Activated CD4-positive, alpha-beta T cell treated with anti-CD3 and anti-CD28 coated beads, Interleukin-2, amount 50 U/mL, for 48 hours (primary cell): ENCODE measurements at places on chromosomes 16 and 17.

DNA sequence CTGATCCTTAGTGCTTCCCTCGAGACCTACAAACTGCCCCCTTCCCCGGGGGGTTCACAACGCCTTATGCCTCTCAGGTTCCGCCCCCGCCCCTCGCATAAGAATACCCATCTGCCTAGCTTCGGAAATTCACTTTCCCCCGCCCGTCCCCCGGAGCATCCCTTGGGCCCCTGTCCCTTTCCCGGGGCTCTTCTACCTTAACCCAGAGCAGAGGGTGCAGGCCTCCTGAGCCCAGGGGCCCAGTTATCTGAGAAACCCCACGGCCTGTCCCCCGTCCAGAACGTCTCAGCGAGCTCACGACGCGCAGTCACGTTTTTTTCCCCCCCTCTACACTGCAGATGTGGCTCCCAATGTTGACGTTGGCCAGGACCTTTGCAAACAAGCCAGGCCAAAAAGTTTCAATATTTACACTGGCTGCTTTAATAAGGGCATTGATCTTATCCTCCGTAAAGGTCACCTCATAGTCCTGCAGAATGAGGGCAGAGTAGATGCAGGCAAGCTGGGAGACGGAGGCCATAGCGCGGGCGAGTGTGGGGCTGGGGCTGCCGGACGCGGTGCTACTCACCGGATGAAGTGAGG lies 1.4 kb upstream of the NBR1 start:
- DNase-seq: peak; percentile 19

GRCh38 chr16:27529962-27530361 lies 19.8 kb downstream of the GTF3C1 start:
- no peak for DNase-seq

- DNase-seq: no peak
Observed at GRCh38 chr17:8359769-8360168, 16.7 kb downstream of the KRABD2 start.

GRCh38 chr16:66165879-66166278 lies 200.6 kb upstream of the CDH5 start:
- DNase-seq: no peak

- no peak for DNase-seq
Observed at GRCh38 chr16:54411544-54411943, 125.0 kb upstream of the IRX3 start.

DNA sequence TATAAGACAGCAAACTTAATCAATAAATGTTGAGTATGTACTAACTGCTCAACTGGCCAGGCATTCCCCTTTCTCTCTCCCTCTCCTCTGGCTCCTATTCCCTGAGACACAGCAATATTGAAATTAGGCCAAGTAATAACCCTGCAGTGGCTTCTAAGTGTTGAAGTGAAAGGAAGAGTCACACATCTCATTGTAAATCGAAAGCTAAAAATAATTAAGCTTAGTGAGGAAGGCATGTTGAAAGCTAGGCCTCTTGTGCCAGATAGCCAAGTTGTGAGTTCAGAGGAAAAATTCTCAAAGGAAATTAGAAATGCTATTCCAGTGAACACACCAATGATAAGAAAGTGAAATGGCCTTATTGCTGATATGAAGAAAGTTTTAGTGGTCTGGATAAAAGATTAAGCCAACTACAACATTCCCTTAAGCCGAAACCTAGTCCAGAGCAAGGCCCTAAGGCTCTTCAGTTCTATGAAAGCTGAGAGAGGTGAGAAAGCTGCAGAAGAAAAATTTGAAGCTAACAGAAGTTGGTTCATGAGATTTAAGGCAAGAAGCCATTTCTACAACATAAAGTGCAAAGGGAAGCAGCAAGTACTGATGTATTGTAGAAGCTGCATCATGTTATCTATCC lies 35.4 kb upstream of the ABCC11 start:
- no peak for DNase-seq

DNA sequence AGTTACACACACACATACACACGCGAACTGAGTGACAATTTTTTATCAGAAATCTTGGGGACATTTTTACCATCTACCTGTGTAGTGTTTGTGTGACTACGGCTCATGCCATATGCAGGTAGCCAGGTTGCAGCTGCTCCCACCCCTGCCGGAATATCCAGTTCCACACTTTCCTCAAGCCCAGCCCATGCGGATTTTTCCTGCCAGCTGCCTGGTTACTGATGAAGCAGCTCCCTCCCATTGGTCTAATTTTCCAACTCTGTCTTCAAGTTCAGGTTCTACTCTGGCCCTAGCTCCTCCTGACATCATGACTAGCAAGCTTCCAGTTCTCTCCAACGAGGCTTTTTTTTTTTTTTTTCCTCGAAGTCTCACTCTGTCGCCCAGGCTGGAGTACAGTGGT lies 4.8 kb downstream of the GSG1L2 start:
- DNase-seq: no peak

DNA sequence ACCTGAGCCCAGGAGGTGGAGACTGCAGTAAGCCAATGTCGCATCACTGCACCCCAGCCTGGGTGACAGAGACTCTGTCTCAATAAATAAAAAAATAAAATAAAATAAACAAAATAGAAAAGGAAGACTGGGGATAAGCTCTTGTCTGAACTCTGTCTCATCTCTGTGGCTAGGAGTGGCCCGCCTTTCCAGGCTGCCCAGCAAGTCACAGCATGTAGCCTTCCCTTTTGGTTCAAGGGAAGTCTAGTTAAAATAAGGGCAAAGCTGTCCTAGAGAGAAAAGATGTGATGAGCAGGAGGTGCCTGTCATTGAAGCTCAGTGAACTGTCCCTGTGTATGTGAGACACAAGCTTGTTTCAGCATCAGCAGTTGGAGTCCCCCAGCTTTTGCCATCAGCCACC lies 2.7 kb upstream of the GFAP start:
- DNase-seq: no peak

GRCh38 chr17:77898521-77899434 lies 59.7 kb upstream of the TNRC6C start:
- no peak for DNase-seq

GRCh38 chr16:16830973-16831372 lies 452.0 kb downstream of the NPIPA7 start:
- no peak for DNase-seq
